ENCODE measurements at places on chromosomes 6 and 20.

GRCh38 chr6:110527516-110527915, 51.1 kb upstream of the SLC22A16 start:
- DNase-seq = no peak

DNA sequence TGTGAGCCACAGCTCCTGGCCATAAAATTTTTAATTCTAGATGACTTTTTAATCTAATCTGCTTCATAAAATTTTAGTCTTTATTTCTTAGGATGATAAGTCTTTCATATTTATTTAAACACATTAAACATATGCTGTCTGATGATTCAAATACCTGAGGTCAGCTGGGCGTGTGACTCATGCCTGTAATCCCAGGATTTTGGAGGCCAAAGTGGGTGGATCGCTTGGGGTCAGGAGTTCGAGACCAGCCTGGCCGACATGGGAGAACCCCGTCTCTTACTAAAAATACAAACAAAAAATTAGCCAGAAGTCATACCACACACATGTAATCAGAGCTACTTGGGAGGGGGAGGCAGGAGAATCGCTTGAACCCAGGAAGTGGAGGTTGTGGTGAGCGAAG, 53.1 kb downstream of the RBM24 start:
- DNase-seq = no peak

DNA sequence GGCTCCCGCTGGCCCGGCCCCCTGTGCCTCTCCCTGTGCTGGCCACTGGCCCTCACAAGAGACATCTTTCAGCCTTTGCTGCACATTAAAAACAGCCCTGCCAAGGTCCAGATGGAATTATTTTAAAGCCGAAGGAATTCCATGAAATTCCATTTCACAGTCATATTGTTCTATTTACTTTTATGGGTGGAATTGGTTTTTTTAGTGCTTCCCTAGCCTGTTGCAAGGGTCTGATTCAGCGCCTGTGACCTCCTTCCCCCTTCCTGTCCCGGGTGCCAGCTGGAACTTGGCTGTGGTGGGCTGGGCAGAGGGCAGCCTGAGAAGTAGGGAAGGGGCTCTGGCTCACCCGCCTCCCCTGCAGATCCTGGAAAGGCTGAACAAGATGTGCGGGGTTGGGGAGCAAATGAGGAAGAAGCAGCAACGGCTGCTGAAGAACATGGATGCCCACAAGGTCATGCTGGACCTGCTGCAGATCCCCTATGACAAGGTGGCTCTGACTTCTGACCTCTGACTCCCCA, 34.3 kb downstream of the UQCC2 start:
- no peak for DNase-seq

- DNase-seq = peak; percentile 32
Observed at GRCh38 chr6:33407132-33407718, 3.6 kb upstream of the PHF1 start.

DNA sequence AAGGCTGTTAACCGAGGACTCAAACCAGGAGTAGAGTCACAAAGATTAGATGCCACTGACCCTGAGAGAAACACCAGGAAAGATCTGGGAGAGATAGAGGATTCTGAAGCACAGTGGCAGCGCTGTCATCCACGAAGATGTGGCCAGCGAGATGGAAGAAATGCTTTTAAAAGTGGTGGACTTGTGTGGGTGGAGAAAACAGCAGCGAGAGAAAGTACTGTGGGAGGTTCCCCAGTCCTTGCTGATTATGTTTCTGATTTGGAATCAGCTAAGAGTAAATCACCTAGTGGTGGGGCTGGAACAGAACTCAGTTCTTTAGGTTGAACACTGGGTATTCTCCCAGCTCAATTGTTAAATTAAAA, 435 bp upstream of the ZNF322 start:
- DNase-seq = peak; percentile 50

DNA sequence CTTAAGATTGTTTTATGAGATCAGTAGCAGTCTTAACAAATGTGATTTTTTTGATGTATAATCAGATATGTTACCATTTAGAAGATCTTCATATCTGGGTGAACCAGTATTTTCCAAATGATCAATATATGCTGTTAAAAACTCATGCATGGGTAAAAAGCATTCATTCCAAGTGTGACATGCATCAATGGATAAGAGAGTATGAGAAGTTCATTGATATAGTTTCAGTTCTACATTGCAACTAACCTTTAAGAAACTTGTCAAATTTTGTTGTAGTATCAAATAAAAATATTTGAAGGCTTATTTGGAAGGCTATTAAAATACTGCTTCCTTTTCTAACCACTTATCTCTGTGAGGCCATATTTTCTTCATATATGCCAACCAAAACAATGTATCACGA, 117.7 kb downstream of the FIG4 start:
- no peak for DNase-seq

GRCh38 chr6:5999688-6000608, 6.8 kb downstream of the NRN1 start:
- DNase-seq = no peak

DNA sequence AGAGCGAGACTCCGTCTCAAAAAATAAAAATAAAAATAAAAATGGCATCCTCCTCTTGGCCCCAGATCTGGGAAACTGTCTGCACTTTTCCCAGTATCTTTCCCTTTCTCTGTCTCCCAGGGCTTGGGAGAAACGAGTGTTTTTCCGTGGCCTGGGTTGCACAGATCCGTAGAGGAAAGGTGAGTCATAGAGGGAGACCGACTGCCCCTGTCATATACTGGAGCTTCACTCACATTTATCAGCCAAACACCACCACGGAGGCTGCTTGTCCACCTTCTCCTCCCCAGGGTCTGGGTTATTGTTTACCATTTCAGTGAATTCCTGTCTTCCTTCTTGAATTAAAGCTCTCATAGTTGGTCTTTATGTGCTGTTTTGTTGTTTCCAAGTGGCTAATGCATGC, 31.9 kb upstream of the EIF2S2 start:
- DNase-seq = no peak

GRCh38 chr6:155974811-155975323, 519.2 kb upstream of the NOX3 start:
- no peak for DNase-seq

GRCh38 chr6:14440215-14440910, 322.8 kb downstream of the CD83 start:
- DNase-seq = no peak

- no peak for DNase-seq
Observed at GRCh38 chr6:18395856-18396197, 8.7 kb downstream of the RNF144B start.

GRCh38 chr20:312067-312466, 13.3 kb upstream of the SOX12 start:
- DNase-seq = no peak

DNA sequence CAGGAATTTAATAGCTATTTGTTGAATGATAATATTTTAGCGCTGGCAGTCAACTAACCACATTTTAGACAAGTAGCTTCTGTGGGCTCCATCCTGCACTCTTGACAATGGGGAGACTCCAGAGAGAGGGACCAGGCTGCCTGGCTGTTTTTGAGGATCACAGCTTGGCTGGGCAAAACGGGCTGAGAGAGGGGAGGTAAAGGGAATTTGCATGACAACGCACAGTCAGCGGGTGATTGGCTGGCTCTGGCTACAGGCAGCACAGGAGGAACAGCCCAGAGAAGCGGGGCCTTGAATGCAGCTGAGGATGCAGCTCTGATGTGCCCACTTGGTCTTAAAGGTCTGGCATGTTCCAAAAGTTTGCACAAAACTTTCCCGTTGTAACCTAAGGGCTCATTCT, 41.2 kb downstream of the LRFN2 start:
- no peak for DNase-seq

Measured in CD4-positive, alpha-beta T cell treated with Interleukin-21 for 1 hour (primary cell).